ENCODE measurements at places on chromosomes 1 and 21.
A peak's percentile ranks its signal among the peaks of the same experiment; 100 is the strongest.

DNA sequence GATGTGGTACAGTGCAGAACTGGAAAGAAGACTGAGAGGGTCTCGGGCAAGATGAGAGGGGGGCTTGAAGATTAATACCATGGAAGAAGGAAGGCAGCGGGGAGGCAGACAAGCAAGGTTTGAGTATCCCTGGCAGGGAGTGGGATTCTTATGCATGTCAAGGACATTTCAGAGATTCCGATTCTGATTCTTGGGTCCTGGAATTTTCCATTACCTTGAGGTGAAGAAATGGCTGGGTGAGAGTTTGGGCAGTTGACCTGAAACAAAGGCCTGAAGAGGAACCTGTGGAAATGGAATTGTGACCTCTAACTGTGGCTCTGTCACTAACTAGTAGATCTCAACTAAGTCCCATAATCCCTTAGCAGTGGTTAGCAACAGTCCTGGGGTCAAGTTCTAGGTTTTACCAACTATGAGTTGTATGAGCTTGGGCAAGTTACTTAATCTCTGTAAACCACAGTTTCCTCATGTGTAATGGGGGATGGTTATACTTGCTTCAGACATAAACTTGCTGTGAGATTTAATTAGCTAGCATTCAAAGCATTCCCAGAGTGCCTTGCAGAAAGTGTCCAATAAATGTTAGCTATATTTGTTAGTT is 8.6 kb upstream of the ACTN2 start:
- no peak for DNase-seq

DNA sequence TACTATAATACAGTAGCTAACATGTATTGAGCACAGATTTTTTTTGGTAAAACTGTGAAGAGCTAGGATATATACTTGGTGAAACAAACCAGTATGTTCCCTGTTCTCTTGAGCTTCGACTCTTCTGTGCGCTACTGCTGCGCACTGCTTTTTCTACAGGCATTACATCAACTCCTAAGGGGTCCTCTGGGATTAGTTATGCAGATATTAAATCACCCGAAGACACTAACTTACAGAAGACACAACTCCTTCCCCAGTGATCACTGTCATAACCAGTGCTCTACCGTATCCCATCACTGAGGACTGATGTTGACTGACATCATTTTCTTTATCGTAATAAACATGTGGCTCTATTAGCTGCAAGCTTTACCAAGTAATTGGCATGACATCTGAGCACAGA is 24.7 kb downstream of the LGALS8 start:
- no peak for DNase-seq

DNA sequence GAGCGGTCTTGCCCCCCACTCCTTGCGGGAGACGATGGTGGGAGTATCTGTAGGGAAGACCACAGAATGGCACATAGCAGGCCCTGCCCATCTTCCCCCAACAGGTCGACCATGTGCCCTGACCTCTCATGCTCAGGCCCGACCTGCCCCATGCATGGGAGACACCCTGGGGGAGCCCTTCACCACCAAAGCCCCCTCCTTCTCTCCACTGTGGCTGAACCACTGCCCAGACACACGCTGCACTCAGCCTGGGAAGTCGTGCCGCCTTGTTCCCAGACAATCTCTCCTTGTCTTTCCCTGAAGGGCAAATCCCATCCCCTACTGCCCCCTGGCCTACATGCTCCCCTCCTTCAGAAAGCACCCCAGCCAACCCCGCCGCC is 5.5 kb downstream of the PGLYRP3 start:
- no peak for DNase-seq

GRCh38 chr1:85629532-85629920 is 49.0 kb downstream of the CCN1 start:
- no peak for DNase-seq

DNA sequence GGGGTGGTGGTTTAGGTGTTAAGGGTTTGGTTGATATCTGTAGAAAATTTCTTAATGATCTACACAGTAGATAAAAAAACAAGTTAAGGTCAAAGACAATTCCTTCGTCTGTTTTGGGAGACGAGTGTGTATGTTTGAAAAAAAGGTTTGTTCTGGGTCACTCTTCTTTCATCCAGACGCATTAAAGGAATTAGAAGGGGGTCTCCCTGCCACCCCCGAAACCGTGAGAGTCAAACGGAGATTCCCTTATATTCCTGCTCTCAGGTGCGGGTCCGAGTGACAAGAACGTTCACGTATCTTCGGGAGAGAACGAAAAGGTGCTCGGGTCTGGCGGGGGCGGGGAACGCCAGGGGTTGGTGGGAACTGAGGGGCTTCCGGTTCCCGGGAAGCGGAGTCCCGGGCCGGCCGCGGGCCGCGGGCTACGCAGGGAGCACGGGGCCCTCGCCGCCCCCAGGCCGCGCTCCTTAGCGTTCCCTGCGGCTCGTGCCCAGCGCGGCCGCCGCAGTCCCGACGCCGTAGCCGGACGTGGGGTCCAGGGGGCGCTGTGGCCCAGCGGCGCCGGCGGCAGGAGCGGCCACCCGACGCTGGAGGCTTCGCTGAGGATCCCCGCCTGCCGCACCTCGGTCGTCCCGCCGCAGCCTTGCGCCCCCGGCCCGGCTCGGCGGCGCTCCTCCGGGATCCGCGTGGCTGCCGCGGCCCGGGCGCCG is at the start of gene ZFYVE9:
Gene ZFYVE9 (plus strand): TSS at position 577 of the 707 bp plus-strand sequence. CDS start 91,118 bp downstream, outside the sequence.
- DNase-seq: peak; percentile 91

GRCh38 chr1:43779266-43779665 is 71.9 kb downstream of the ST3GAL3 start:
- no peak for DNase-seq

DNA sequence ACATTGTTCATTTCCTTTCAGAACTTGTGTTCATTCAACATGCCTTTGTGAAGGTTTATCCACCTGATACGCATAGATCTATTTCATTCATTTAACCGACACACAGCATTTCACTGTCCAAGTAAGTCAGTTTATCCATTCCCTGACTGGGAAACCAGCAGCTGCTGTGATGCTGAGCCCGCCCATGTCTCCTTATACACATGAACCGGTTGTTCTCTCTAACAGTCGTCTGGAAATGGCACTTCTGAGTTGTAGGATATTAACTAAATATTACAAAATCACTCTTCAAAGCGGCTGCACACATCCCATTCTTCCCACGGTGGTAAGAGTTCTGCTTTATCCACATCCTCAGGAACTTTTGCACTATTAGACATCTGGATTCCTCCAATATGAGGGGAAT is 71.1 kb downstream of the NPHP4 start:
- no peak for DNase-seq

GRCh38 chr1:116133696-116134475 is 22.7 kb downstream of the MAB21L3 start:
- no peak for DNase-seq

- DNase-seq: no peak
These were observed 25.5 kb upstream of the TNFRSF1B start for GRCh38 chr1:12141163-12141850.

DNA sequence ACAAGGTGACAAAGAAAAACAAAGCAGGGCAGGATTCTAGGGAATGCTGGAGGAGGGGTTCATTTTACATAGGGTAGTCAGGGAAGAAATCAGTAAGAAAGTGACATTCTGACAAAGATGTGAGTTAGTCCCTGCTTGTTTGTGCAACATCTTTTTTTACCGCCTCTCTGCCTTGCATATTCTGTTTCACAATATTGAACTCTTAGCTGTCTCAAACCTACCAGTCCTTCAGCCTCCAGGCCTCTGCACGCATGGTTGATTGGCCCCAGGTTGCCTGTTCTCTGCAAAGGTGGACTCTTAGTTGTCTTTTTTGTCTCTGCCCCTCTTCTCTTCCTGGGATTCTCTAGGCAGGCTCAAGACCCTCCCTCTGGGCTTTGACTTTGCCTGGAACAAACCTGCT is 152.2 kb upstream of the RUNX1 start:
- no peak for DNase-seq

GRCh38 chr1:57061369-57061768 is 95.6 kb upstream of the C8B start:
- no peak for DNase-seq

- DNase-seq: no peak
These were observed 30.7 kb downstream of the AKNAD1 start for GRCh38 chr1:108826081-108826635.

GRCh38 chr1:93988634-93989350 is 79.6 kb upstream of the GCLM start:
- DNase-seq: no peak

DNA sequence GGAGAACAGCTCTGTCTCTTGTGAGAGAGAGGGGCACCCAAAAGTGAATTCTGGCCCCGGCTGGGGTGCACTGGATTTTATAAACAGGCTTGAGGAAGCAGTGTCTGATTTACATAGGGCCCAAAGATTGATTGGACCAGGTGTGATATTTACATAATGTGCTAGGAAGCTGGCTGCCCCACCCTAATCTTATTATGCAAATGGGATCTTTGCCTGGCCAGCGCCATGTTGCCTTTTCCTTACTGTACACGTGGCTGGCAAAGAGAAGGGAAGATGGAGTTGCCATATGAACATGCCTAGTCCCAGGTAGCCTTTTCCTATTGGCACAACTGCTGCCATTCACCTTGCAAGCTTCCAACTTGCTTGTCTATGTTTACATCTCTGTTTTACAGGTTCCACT is 29.0 kb upstream of the CFHR4 start:
- no peak for DNase-seq

GRCh38 chr1:31515056-31515775 is 61.1 kb upstream of the TINAGL1 start:
- peak; percentile 15 for DNase-seq

GRCh38 chr1:101408212-101409042 is 171.6 kb downstream of the S1PR1 start:
- DNase-seq: no peak

DNA sequence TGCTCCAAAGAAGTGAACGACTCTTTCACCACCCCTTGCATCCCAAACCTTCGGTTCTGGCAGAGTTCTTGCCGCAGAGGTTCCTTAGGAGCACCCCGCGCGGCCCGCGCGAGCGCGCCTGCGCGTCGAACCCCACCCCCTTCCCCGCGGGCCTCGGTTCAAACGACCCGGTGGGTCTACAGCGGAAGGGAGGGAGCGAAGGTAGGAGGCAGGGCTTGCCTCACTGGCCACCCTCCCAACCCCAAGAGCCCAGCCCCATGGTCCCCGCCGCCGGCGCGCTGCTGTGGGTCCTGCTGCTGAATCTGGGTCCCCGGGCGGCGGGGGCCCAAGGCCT is at the start of gene C1orf56:
Gene C1orf56 (plus strand): TSS at position 161 of the 334 bp plus-strand sequence. CDS start 97 bp downstream, at position 258.
- DNase-seq: peak; percentile 89

- DNase-seq: no peak
These were observed 40.4 kb downstream of the CD55 start for GRCh38 chr1:207361889-207362288.

DNA sequence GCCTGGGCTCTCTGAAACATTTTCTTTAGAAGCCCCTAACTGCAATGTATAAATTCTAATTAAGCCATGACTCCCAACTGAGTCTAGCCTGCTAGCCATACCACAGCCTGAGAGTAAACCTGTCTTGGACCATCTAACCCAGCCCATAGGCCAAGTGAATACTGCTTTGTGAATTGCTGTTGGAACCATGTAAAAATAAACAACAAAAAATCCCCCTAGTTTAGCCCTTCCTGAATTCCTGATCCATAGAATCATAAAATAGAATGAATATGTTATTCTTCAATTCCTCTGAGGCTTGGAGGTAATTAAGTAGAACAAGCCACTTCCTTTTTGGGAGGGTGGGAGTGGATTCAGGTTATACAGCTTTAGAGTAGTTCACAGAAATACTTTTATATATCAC is 1496.4 kb downstream of the MRPL39 start:
- DNase-seq: no peak
